AG09319 (cell line): ENCODE measurements at places on chromosomes 3 and 15.

GRCh38 chr3:13023235-13023970, 49.8 kb downstream of the IQSEC1 start:
- no peak for DNase-seq

DNA sequence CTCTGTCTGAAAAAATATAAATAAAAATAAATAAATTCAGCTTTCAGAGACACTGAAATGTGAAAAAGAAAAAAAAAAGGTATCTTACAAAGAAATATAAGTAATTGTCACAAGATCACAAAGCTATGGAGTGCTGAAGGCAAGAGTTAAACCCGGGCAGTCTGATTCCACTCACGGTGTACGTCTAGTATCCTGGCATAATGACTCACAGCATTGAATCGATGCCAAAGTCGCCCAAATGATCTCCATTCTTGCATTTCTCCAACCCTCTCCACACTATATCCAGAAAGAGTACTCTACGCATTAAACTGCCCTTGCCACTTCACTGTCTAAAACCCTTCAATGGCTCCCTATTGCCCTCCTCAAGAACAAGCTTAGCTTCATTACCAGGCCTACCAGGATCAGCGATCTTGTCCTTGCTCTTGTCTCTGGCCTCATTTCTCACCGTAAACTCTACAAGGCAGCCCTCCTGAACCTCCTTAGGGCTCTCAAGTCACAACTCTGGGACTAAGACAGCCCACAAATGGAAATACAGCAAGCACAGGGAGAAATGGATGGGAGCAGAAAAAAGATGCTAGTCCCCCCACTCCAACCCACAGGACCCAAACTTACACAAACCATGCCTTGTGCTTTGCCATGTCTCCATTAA, 7.7 kb downstream of the SUCLG2 start:
- DNase-seq, result no peak

GRCh38 chr3:40768536-40768935, 243.8 kb downstream of the ZNF621 start:
- no peak for DNase-seq

- DNase-seq, result no peak
Measured at GRCh38 chr15:92667287-92667904, 11.8 kb upstream of the FAM174B start.

GRCh38 chr3:88113311-88114162, 36.2 kb upstream of the C3orf38 start:
- DNase-seq, result peak; percentile 32

DNA sequence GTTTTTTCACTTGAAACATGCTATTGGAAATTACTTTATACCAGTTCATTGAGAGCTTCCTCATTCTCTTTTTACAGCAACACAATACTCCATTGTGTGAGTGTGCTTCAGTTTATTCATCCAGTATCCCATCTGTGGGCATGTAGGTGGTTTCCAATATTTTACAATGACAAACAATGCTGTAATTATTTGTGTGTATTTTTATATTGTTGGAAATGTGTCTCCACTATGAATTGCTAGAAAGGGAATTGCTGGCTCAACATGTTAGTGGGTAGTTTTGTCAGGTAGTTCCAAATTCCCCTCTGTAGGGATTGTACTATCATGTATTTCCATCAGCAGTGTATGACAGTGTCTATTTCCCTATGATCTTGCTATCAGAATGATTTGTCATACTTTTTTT, 65.8 kb upstream of the MAGI1 start:
- no peak for DNase-seq

- no peak for DNase-seq
Measured at GRCh38 chr3:197562398-197563251, 6.9 kb upstream of the BDH1 start.

DNA sequence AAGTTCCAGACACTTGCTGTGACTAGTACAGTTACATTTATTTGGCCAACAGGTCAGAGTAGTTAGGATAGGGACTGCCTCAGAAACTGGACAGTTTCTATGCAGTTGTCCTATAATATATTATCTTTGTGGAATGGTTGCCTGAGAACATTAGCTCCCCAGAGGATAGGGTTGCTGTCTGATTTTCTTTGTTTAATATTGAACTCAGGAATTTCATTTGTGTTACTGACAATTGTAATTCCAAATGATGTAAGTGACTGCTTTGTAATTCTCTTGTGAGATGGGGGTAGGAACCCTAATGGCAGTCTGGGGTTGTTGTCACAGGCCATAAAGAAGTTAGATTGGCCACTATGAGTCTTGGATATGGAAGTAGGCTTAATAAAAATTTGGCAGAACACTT, 2.2 kb downstream of the NXPE3 start:
- no peak for DNase-seq

DNA sequence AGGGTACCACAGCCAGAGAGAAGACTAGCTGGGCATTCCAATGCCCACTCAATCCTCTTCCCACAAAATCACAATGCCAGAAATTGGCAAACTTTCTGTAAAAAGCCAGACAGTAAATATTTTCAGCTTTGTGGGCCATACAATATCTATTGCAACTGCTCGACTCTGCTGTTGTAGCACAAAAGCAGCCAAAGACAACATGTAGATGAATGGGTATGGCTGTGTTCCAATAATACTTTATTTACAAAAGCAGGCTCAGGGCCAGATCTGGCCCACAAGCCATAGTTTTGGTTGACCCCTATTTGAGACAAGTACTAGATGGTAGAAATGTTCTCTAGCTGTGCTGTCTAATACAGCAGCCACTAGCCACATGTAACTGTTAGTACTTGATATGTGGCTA, 330.9 kb downstream of the ERC2 start:
- no peak for DNase-seq

GRCh38 chr3:126418661-126419131, 24.0 kb downstream of the CFAP100 start:
- DNase-seq, result no peak

- DNase-seq, result no peak
Measured at GRCh38 chr3:155889212-155889611, 18.8 kb downstream of the GMPS start.

DNA sequence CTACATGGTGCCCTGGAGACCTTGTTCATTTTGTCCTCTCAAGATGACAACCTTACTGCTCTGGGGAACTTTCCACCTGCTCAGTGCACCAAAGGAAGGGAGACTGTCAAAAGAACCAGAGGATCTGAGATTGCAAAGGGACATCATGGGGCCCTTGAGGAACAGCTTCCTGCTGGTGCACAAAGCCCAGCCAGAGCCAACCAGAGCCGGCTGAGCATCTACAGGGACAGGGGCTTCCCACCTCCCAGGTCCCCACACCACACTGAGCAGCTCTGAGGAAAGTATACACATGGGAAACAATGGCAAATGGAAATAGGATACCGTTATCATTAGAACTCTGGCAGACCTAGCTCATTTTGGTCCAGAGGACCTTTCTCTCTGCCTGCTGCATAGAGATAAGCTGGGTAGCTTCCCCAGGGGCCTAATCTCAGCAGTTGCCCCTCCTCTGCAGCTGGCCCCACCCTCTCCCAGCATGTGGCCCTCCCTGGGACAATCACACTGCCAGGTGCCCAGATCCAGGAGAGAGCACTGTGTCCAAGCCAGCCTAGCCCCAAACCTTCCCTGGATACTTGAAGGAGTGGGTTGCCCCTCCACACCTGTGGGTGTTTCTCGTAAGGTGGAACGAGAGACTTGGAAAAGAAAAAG, 123.4 kb upstream of the PRR20G start:
- DNase-seq, result no peak

GRCh38 chr3:41118461-41119390, 80.6 kb upstream of the CTNNB1 start:
- no peak for DNase-seq

DNA sequence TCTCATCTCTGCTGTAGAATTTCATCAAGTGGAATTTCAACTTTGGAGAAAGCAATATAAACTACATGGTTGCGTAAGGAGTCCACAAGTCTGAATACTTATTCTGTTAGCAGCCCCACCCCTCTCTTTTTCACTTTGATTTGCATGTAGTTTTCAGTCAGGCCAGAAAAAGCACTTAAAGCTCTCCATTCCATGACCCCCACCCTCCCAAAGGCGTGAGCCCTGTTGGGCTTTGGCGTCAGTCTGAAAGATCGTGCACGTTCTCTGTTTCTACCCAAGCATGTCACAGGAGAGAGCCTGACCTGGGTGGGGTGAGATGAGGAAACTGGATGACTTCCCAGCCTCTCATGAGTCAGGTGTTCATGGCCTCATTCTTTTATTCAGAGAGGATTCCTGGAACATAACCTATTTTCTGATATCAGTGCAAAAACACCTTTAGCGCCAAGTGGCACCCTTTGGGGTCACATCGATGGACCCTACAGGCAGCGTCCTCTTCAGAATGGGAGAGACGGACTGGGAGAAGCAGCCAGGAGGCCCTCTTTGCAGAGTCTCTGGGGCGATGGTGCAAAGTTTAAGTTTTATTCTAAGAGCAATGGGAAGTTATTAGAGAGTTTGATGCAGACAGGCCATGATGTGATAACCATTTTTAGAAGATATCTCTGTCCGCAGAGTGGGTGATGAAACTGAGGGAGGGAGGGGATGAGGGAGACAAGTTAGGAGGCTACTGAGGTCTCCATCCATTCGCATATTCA, 55.8 kb downstream of the LSM3 start:
- DNase-seq, result no peak

DNA sequence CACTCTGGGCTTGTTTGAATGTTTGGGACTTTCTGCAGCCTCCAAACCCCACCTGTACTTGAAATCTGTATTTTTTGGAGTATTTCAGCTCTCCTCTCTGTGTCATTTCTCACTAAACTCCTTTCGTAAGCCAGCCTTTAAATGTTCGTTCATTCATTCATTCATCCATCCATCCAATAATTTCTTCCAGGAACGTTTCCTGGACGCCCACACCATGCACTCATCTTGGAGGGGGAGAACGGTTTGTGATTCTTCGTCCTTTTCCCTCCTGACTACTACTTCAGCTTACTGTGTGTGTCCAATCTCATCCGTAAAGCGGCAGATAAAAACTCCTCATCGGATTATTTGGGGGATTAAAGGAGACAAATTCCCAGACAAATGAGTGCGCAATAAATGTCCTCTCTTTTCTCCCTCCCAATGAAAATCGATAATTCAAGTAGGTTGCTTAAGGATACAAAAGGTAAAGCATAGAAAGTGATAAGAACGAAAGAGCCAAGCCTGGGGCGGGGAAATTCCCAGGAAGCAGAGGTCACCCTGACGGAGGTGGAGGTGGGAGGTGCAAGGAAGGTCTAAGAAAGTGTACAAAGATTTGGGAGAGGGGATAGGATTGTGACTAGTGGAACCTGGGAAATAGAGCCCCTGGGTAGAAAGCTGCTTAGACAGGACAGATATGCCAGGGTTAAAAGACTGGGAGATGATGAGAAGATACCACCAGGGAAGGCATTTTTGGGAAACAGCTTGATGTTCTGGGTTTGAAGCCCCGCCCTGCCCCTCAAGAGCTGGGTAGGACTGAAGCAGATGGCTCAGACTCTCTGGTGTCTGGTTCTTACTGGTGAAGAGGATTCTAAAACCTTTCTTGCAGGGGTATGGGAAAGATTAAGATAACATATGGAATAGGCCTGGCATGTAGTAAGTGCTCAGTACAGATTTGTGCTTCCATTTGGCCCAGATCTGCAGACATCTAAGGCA, 896 bp upstream of the KLHL25 start:
- DNase-seq, result no peak

DNA sequence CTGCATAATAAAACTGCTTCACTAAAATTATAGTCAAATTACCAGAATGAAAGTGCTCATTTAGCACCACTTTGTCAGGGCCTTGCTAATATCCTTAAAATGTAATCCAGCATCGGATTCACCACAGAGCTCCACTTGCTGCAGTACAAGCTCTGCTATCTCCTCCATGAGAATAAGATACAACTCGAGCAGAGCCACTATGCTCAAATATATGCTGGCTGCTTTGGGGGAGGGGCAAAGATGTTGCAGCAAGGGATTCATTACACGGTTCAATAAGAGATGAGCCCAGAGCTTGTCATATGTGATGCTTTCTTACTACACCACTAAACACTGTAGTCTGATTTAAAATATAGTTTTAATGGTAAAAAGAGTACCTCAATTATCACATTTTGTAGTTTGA, 72.2 kb downstream of the DLG1 start:
- no peak for DNase-seq

GRCh38 chr3:106423321-106424225, 554.8 kb upstream of the CBLB start:
- DNase-seq, result no peak

GRCh38 chr15:40344631-40345120, 3.9 kb upstream of the CCDC9B start:
- DNase-seq, result no peak

GRCh38 chr3:171944118-171945016, 95.0 kb upstream of the FNDC3B start:
- DNase-seq, result no peak

- DNase-seq, result no peak
Measured at GRCh38 chr3:179760944-179761343, 108.1 kb downstream of the USP13 start.

DNA sequence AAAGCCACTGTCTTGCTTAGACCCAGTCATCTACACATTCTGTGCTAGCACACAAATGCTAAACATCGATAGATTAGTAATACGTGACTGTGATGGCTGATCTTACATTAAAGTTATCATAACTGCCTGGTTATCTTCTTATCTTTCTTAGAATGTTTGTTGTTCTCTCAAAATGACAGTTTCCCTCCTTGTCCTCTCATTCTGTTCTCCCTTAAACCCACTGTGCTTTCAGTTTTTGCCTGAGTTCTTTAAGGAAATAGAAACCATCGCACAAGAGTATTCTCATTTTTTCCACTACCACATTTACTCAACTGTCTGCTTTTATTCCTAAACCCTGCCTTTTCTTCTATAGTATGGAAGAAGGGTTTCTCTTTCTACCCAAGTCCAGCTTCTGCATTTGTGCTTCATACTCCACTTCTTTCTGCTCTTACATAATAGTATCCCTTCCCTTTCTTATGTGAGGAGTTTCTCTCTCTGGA, 17.1 kb downstream of the STX19 start:
- no peak for DNase-seq

DNA sequence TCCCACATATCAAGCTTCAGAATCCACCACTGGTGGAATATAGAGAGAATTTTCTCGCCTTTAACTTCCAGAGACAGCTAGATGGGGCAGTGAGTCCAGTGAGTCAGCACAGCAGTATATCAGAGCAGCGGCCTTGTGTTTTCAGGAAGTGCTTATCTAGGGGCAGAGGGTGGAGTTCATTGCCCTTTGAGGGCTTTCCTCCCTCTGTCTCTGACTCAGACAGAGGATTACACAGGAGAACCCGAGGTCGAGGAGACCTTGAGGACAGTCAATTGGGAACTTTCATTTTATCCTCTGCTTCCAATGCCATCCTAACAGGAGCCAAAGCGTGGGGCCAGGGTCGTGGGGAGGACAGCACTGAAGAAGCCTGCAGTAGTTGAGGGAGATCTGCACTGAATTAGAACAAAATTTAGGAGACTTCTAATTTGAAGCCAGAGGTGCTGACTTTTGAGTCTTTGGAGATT, 109.6 kb upstream of the UMPS start:
- no peak for DNase-seq

- DNase-seq, result no peak
Measured at GRCh38 chr15:29309139-29309538, 39.5 kb upstream of the NSMCE3 start.

GRCh38 chr3:66438046-66438445, 62.8 kb downstream of the LRIG1 start:
- no peak for DNase-seq

GRCh38 chr3:158260392-158260791, 150.5 kb downstream of the RSRC1 start:
- DNase-seq, result no peak
